ENCODE measurements at places on chromosomes 12 and 14.

- DNase-seq, result no peak
Measured at GRCh38 chr12:104063712-104064030, 660 bp upstream of the HCFC2 start.

GRCh38 chr14:61588419-61588901, 106.9 kb upstream of the HIF1A start:
- no peak for DNase-seq

DNA sequence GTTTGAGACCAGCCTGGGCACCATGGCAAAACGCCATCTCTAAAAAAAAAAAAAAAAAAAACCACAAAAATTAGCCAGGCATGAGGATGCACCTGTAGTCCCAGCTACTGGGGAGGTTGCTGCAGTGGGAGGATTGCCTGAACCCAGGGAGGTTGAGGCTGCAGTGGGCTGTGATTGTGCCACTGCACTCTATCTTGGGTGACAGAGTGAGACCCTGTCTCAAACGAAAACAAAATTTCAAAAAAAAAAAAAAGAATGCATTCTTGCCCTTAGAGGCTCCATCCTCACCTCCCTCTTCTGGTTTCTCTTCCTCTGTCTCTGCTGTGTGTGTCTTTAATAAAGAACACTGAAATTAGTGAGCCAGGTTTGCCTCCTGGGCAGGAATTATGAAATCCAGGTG, 107.8 kb downstream of the VCPKMT start:
- DNase-seq, result no peak

- DNase-seq, result peak; percentile 85
Measured at GRCh38 chr14:92783813-92784431, 10.2 kb upstream of the GOLGA5 start.

GRCh38 chr14:104773505-104774452, 20.8 kb downstream of the SIVA1 start:
- DNase-seq, result no peak

DNA sequence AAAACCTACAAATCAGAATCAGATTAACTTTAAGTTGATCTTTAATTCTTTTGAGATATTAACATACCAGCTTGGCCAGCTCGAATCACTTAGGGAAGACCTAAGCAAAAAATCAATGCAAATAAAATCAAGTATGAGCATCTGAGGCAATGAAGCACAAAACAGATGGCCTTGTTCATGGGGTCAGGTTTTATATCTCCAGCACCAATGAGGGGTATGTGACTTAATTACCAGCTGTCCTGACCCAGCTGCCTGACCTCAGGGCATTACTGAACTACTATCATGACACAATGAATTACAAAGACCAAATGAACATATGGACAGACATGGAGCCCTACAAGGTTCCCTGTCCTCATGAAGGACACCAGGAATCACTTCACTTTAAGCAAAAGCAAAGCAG, 70.5 kb downstream of the FGD6 start:
- DNase-seq, result no peak

GRCh38 chr14:99930420-99931274, 134.6 kb upstream of the EVL start:
- no peak for DNase-seq

GRCh38 chr14:69629225-69630127, 18.1 kb downstream of the SUSD6 start:
- DNase-seq, result no peak

GRCh38 chr12:130496516-130497120, 158.9 kb downstream of the PIWIL1 start:
- no peak for DNase-seq

DNA sequence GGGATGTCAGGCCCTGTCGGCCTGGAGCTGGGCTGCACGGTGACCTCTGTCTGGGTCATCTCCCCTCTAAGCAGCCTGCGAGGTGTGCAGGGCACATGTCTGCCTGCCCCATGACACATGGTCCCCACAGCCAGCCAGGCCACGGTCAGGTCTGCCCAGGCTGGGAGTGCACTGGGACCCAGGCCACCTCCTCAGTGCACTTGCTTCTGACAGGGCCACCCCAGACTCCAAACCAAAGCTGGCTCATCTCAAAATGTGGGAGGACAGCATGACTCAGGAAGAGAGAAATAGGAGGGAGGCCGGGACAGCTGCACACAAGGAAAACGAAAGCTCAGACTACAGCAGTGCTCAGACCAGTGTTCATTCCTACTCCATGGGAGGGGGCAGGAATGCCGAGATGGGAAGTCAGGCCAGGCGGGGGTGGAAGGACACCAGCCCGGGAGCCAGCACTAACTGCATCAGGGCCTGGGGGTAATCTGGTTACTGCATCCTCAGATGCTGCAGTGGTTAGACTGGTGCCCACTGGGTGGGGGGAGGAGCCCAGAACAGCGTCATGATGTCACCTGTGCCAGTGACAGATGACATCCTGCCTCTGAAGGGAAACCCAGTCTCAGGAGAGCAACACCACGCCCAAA, 4.0 kb downstream of the P2RX2 start:
- DNase-seq, result no peak

GRCh38 chr14:92353447-92353846, 30.5 kb downstream of the SLC24A4 start:
- no peak for DNase-seq

DNA sequence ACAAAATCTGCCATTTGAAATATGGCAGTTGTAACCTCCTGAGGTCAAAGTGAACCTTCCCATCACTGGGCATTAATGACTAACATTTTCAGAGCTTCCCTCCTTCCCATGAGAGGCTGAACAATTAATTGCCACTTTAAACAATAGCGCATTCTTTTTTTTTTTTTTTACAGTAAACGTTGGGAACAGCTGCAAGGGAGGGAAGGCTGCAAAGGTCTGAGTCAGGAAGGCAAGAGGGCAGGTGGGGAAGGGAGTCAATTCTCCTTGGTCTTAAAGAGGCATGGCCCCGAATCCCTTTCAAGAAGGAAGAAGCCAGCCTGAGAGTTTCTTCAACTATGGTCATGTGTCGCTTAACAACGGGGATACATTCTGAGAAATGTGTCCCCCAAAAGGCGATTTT, 41.0 kb upstream of the PLEKHG3 start:
- DNase-seq, result no peak

DNA sequence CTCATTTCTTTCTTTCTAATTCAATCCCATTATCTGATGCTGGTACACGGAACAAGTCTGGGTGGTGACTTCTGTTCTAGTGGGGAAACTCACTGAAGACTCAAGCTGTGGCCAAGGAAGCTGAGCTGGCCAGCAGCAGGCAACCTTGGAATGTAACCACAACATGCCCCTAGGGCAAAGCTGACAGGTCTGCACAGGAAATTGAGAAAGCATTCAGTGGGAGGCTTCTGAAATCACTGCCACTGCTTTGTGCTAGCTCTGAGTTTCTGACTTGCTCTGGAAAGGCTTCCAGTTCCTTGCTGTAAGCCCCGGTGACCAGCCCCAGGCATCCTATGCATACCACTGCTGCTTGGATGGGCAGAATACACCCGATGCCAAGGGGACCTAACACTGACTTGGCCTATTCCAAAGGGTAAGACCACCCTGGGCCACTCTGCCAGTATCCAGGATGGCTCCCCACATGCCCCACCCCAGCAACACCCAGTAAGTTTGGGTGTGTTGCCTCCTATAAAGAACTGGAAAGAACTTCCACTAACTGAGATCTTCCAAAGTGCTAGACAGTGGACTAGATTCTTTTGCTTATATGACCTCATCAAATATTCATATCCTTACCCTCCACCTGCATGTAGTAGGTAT, 84.5 kb upstream of the CDKN3 start:
- peak; percentile 21 for DNase-seq

GRCh38 chr14:72638021-72638420, 255.9 kb downstream of the DPF3 start:
- peak; percentile 11 for DNase-seq

GRCh38 chr14:99612738-99613330, 8.8 kb upstream of the CCDC85C start:
- DNase-seq, result no peak

DNA sequence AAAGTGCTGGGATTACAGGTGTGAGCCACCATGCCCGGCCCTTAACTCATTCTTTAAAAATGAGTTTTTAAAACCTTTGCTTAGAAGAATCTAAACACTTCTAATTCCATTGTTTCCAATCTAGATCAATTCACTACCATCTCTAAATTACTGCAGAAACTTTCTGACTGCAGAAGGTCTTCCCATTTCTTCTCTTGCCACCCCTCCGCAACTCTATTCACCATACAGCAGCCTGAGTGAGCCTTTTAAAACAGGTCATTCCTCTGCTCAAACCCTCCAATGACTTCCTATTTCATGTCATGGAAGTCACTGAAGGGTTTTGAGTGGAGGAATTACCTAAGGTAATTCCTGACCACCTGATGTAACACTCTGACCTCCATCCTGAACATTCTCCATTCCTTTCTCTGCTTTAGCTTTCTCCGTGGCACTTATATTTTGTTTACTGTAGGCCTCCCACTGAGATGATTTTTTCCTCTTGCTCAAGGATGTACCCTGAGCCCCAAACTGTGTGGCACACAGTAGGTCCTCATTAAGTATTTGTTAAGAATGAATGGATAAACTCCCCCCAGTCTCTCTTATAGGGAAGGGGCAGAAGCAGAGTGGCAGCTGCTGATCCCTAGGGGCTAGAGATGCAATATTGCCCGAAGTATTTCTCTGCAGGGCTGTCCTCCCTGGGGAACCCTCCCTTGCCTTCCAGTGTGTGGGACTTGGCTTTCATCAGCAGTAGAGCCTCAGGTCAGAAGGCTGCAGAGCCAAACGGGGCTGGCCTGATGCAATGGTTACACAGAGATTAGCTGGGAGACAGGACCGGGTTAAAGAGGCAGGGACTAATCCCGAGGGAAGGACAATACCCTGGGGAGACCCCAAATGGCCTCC, 1.2 kb downstream of the DDIT3 start:
- DNase-seq, result peak; percentile 56

- DNase-seq, result no peak
Measured at GRCh38 chr12:100101000-100101399, 41.7 kb downstream of the BLTP3B start.

GRCh38 chr12:112134731-112135130, 9.4 kb downstream of the TRAFD1 start:
- DNase-seq, result no peak

- peak; percentile 61 for DNase-seq
Measured at GRCh38 chr12:122064780-122065588, 13.6 kb upstream of the MLXIP start.

DNA sequence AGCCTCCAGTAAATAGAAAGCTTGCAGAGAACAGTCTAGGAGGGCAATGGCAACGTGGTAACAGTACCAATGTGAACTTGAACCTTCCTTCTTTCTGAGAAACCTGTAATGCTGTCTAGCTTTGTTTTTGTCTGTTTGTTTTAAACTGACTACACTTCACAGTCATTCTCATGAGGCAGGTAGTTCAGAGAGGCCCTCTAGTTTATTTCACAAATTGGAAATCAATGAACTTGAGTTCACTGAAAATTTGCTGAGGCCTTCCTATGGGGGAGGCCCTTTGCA, 2.9 kb upstream of the ATP2A2 start:
- no peak for DNase-seq

- DNase-seq, result no peak
Measured at GRCh38 chr14:105091517-105092170, 26.4 kb upstream of the GPR132 start.

- DNase-seq, result no peak
Measured at GRCh38 chr12:78898416-78898815, 33.8 kb downstream of the SYT1 start.

GRCh38 chr14:100544506-100545141, 42.6 kb downstream of the BEGAIN start:
- no peak for DNase-seq

DNA sequence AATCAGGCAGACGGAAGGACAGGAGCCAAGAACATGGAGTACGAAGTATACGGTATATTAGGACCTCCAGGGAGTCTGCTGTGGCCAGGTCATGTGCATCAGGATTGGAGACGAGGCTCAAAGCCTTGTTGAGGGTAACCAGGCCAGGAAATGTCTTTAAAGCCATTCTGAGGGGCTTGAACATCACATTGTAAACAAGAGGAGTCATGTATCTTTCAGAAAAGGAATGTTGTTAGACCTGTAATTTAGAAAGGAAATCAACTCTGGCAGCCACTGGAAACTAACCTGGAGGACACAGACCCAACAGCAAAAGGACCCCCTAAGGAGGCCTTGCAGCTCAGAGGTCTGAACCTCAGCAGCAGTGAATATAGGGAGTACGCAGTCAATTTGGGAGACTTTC, 7.5 kb downstream of the MAP3K9 start:
- no peak for DNase-seq

DNA sequence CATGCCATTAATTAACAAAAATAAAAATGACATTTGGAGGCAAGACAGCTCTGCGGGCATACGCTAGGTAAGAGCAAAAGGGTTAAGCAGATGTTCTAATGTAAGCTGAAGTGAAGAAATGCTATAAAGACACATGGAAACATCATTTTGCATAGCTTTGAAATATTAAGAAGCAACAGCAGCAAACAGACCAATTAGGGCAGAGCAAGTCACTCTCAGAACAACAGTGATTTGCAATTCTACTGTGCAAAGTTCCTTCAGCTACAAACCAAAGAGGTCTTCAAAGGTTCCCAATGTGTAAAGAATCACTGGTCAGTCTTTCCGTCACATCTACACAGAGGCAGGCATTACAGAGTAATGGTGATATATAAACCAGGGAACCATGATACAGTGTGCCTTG, 68.2 kb downstream of the PAPLN start:
- no peak for DNase-seq

DNA sequence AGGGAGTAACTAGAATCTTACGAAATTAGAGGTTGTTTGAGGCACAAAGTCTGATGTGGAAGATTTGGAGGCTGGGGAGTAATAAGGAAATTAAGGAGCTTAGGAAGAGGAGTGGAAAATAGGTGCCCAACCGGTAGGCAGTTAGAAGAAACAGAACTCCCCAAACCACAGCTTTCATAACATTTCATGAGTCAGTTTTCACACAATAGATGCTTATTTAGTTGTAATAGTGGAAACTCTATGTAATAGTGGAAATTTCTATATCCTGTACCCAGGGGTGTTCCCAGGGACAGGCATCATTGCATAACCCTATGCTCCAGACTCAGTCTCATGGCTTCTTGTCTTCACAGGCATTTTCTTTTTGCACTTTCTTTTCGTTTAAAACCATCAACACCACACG, 8.3 kb downstream of the C3AR1 start:
- peak; percentile 91 for DNase-seq

DNA sequence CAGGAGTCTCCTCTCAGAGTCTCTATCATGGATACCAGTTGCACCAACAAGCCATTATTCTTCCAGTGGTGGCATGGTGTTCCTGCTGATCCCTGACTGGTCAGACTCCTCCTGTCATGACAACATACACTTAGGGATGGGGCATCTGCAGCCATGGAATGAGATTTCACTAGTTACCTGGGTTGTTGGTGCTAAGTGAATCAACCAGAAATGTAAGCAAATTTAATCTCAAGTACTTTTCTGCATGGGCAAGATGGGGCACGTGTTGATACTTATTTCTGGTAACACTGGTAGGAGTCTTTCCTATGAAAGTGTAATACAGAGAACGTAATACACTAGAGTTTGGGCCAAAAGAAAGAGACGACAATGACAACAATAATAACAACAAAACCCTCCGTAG, 211.5 kb upstream of the FOXN3 start:
- no peak for DNase-seq

DNA sequence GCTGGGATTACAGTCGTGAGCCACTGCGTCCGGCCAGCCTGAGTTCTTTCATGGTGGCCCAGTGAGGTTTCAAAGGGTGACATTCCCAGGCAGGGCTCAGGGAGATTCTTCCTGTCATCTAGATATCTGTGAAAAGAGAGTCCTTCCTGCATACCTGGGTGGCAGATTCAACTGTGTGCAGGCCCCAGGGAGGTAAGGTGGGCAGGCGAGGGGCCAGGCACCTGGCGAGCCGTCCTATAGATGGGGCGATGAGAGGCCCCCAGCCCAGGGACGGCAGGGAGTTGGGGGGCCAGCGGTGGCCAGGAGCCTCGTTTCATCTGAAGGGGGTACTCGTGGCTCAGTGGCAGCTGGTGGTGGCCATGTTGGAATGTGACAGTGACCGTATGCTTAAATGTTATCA, 7.1 kb upstream of the EP400 start:
- no peak for DNase-seq
